ENCODE measurements at places on chromosomes 16 and 17. TPM values are rescaled to one million over a fixed set of nuclear protein-coding genes. Genes with fewer than 3 reads are reported as not detected.

The HSD3B7 gene
- 4.1 TPM for total RNA-seq

DNA sequence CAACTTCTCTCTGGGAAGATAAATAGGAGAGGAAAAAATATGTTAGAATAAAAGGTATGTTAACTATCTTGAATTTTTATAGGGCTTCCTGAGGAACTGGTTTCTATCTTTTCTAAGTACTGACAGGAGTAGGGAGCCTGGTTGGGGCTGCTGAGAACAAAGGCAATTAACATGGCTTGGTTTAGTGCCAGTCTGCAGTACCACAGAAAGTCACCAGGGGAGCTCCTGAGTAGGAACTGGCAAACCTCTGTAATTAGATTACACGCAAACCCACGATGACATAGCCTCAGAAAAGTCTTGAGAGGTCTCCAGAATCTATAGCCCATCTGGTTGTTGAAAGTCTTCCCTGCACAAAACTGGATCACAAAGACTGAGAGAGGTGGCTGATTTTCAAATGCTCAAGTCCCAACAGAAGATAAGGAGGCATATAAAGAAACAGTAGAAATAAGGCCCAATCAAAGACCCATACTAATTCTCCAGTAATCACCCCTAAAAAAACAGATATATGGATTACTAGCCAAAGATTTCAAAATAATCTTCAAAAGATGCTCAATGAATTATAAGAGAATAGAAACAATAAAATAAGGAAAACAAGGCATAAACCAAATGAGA, 11.7 kb upstream of the CNTNAP4 start:
- DNase-seq, result no peak

DNA sequence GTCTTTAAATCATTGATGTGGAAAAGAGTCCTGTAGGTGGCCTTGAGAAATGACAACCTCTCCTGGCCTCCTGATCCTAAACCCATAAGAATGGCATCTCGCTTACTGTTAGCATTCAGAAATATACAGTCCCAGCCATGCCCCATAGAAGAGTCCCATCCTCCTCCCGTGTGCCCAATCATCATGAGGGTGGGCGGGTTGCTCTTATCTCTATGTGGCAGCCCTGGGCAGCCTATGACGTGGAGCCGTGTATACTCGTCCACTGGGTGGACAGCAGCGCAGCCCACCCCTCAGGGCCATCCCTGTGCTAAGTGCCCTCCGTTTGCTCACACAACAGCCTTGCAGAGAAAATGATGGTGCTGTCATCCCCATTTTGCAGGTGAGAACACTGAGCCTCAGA, 105.3 kb downstream of the AMFR start:
- DNase-seq, result no peak

DNA sequence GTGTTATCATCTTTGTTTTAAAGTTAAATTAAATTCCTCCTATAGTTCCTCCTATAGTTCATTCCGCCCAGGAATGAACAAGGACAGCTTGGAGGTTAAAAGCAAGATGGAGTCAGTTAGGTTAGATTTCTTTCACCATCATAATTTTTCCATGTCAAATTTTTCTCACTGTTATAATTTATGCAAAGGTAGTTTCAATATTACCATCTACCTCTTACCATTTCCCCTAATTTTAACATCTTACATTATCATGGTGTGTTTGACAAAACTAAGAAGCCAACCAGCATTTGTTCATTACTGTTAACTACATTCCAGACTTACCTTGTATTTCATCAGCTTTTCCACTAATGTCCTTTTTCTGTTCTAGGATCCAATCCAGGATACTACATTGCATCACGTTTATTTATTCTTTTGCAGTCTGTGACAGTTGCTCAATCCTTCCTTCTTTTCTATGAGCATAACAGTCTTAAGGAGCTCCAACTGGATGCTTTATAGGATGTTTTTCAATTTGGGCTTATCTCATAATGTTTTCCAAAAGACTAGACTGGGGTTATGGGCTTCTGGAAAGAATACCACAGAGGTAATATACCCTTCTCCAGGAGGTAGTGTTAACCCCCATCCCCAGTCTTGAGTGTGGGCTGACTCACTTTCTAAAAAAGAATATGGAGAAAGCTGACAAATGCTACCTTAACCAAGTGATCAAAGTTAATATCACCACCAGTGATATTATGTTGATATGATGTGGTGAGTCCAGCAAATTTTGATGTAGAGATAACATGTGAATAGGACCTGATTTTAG, 158.5 kb downstream of the PPM1E start:
- DNase-seq, result no peak

DNA sequence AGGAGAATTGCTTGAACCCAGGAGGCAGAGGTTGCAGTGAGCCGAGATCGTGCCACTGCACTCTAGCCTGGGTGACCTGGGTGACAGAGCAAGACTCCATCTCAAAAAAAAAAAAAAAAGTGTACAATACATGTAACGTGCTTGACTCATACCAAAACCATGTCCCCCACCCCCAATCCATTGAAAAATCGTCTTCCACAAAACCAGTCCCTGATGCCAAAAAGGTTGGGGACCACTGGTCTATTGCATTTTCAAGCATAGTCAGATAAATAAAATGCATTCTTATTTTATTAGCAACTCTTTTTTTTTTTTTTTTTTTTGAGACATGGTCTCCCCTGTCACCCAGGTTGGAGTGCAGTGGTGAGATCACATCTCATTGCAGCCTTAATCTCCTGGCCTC, 52.1 kb downstream of the COPRS start:
- DNase-seq, result no peak
